ENCODE measurements at places on chromosomes 11 and 22.

DNA sequence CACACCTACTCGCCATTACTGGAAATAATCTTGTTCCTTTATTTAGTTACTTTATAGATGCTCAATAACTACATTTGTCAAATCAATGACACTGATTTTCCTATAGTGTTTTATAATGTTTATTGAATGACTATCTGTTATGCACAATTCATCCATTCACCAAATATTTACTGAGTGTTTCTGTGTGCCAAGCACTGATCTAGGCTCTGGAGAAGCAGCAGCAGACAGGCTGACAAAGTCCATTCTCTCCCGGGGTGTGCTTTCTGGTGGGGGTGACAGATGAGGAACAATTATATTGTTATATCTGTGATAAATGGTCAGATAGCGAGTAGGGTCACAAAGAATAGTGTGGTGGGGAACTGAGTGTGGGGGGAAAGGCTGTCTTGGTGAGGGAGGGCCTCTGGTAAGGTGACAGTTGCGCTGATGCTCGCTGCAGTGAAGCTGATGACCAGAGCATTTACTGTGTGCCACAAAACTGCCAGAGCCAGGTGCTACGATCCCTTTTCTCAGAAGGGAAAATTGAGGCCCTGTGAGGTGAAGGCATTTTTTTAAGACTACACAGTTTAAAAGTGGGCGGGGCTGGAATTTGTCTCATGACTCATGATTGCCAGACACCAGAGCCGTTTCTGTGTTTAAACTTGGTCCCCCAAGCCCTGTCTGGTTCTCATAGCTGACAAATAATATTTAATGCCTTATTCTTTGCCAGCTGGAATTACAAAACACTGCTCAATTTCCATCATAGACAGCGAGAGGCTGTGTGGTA, 10.2 kb downstream of the PACS1 start:
- peak; percentile 76 for DNase-seq

- DNase-seq, result no peak
Measured at GRCh38 chr11:91749251-91749650, 475.4 kb upstream of the FAT3 start.

GRCh38 chr11:27535103-27535502, 28.5 kb upstream of the LIN7C start:
- DNase-seq, result no peak

DNA sequence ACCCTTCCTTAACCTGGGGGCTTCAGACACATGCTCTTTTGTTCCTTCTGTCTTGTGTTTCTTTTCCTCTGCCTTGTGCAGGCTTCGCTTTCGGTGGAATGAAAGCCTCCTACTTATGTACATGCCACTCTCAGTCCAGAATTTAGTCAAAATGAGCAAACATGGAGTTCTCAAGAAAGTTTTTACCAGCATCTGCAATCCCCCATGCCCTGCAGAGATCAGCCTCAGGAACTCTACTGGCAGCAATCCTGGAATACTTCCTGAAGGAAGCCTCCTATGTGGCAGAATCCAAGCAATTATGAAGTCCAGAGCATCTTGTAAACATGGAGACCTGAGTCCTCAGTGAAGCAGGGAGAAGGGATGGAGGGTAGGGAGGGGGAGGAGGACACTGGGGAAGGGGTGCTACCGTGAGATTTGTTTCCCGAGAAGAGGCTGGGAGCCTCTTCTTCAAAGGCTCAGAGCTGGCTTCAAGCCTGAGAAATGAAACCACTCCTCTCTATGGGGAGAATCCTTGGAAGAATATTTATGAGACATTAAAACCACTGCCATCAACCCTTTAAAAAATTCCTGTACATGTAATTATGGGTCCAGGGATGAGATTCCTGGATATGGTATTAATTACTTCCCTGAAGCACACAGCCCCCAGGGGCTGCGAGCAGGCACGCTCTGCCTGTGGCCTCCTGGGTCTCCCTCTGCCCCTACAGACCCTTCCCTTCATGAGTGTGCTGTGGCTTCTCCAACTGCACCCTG, 58.4 kb downstream of the TENM4 start:
- DNase-seq, result no peak

- peak; percentile 67 for DNase-seq
Measured at GRCh38 chr11:17528181-17528691, 16.0 kb downstream of the USH1C start.

DNA sequence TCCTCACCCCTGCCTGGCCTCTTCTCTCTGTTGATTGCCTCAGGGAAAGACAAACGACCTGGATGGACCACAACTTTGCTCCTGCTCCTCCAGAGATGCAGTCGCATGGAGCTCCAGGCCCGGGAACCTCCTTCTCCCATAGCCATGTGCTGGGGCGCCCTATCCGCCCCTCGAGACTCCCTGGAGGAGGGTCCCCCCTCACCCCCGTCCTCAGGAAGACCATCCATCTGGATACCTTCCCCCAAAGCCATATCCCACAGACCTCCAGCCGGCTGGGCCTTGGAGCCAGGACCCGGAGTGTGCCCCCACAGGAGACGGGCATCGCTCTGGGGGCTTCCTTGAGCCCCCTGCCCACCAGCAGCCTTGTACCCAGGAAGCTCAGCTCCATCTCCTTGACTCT, 2.2 kb downstream of the SEPTIN3 start:
- no peak for DNase-seq

- peak; percentile 99 for DNase-seq
Measured at GRCh38 chr22:39308614-39309363, 10.6 kb downstream of the RPL3 start.

GRCh38 chr11:122115524-122116379, at the start of gene BLID:
TSS of gene BLID (minus strand) at chr11:122116215. CDS start at chr11:122115922, 293 bp downstream.
- DNase-seq, result peak; percentile 77

GRCh38 chr22:43148581-43148980, 2.8 kb upstream of the TSPO start:
- DNase-seq, result no peak

DNA sequence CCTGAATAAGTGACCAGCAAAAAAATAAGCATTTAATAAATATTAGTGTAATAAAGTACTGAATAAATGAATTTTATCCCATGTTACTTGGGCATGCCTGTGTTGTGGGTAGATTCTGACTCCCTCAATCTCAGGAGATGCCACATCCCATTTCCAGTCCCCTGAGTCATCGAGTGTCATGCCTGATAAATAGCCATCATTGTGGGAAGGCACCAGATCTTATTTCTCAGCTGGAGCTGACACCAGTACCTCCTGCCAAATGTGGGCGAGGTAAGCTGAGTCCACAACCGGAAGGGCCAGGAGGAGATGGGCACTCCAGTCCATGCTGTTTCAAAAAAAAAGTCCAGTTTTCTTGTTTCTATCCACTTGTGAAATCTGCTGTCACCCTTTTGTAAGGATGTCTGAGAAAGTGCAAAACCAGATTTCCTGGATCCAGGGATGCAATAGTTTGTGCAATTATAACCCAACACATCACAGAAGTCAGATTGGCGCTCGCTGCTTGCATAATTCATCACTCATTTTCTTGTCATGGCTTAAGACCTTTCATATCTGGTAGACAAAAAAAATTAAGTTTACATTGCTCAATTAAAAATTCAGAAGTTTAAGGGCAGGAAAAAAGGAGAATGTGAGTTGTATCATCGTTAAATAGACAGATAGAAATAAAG, 311.6 kb downstream of the MIAT start:
- DNase-seq, result no peak

DNA sequence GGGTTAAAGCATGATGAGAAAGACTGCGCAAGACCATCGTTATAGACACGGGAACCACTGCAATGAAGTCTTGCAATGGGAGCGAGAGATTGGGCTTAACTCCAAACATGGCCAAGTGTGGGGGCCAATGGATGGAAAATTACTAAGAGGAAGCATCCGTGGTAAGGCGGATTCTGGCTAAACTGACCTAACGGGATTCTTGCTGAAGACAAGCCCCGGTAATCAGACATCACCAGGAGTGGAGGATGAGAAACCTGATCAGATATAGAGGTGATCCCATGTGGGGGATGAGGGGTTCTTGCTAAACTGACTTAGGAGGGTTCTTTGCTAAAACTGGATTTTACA, 5.8 kb upstream of the SYNGR1 start:
- no peak for DNase-seq

Measured in choroid plexus epithelial cell (primary cell).